ENCODE measurements at places on chromosomes 2 and 18.

DNA sequence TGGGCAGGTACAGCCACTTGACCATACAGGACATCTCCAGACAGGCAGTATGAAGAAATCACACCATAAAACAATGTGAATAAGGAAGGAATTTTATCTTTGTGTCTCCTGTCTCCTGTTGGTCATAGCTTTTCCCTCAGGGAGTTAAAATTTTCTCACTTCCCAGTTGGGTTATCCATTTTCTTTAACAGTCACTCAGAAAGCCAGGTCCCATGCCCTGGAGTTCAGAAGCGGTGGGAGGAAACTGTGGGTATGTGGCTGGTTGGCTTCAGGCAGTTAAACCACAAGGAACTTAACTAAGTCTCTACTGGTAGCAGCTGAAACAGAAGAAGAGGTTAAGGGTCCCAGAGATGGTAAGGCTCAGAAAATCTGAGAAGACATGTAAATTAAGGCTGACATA, 6.5 kb upstream of the SMAD2 start:
- DNase-seq: no peak

- DNase-seq: no peak
Measured at GRCh38 chr2:99480390-99480789, 9.4 kb downstream of the REV1 start.

DNA sequence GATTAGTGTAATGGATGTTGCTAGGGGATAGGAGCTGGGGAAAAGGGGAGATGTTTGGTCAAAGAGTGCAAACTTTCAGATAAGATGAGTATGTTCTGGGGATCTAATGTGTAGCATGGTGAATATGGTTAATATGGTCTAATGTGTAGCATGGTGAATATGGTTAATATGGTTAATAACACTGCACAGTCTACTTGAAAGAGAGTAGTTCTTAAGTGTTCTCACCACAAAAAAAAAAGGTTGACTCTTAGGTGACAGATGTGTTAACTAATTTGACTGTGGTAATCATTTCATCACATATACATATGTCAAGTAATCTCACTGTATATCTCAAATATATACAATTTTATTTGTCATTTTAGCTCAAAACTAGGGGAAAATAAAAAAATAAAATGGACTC, 121.3 kb upstream of the CD226 start:
- DNase-seq: no peak

DNA sequence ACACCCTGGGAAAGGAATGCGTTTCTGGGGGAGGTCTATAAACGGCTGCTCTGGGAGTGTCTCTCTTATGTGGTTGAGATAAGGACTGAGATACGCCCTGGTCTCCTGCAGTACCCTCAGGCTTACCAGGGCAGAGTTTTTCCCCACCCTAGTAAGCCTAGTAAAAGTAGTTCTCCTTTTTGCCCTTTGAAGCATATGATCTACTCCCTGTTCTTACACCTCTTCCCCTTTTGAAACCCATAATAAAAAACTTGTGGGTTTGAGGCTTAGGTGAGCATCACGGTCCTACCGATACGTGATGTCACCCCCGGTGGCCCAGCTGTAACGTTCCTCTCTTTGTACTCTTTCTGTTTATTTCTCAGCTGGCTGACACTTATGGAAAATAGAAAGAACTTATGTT, 97.4 kb downstream of the FSIP2 start:
- no peak for DNase-seq

- DNase-seq: peak; percentile 30
Measured at GRCh38 chr18:58863539-58864145, 1.0 kb upstream of the ZNF532 start.

- no peak for DNase-seq
Measured at GRCh38 chr2:174280596-174280995, 32.3 kb upstream of the OLA1 start.

GRCh38 chr2:216188956-216189355, 79.8 kb downstream of the XRCC5 start:
- DNase-seq: no peak

- no peak for DNase-seq
Measured at GRCh38 chr2:233210843-233211547, 40.5 kb upstream of the ATG16L1 start.

GRCh38 chr2:26945991-26946750, 24.3 kb upstream of the MAPRE3 start:
- no peak for DNase-seq
